ENCODE measurements at places on chromosomes 7 and 10.

GRCh38 chr10:95466436-95466835, 94.7 kb downstream of the SORBS1 start:
- DNase-seq = no peak

DNA sequence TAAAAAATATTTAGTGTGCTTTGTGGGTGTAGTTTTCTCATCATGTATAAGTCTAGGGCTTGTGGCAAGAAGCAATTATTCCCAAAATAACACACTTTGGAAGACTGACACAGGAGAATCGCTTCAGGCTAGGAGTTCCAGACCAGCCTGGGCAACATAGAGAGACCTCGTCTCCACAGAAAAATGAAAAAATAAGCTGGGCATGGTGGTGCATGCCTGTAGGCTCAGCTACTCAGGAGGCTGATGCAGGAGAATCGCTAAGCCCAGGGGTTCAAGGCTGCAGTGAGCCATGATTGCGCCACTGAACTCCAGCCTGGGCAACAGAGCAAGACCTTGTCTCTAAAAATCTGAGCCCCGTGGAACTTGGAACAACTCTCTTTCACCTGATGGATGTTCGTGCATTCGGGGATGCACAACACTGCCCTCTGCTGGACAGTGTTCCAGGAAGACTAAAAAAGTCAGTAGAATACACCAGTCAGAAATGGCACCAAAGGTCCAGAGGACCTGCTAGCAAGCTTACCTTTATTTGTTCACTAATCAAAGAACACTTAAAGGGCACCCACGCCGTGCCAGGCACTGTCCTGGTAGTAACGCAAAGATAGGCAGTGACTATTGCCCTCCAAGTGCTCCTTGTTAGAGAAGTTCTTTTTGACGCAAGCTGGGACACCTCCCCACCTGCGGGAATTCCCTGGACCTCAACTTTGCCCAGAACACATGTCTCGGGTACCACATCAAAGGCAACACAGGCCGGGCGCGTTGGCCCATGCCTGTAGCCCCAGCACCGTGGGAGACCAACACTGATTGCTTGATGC, 81.9 kb upstream of the CALN1 start:
- peak; percentile 57 for DNase-seq

- DNase-seq = no peak
Observed at GRCh38 chr7:32158076-32158475, 87.9 kb upstream of the PDE1C start.

- no peak for DNase-seq
Observed at GRCh38 chr10:124298891-124299290, 119.8 kb downstream of the OAT start.
